ENCODE measurements at places on chromosomes 16 and 17. TPM values are rescaled to one million over a fixed set of nuclear protein-coding genes. Genes with fewer than 3 reads are reported as not detected.

TMIGD1 gene
- not detected for total RNA-seq

KRTAP1-4 gene
- total RNA-seq = not detected

CACNG3 gene
- not detected for total RNA-seq

GRCh38 chr16:8861563-8862308 lies 7.1 kb downstream of the CARHSP1 start:
- H3K27me3 ChIP-seq = no peaks in the 10 kb centered on the region
- peaks cover 10% of the 10 kb centered on the region for H3K36me3 ChIP-seq
- H3K4me3 ChIP-seq = no peak overlapping the region
- DNase-seq = no peak
- H3K4me1 ChIP-seq = peaks cover 41% of the 10 kb centered on the region

DNA sequence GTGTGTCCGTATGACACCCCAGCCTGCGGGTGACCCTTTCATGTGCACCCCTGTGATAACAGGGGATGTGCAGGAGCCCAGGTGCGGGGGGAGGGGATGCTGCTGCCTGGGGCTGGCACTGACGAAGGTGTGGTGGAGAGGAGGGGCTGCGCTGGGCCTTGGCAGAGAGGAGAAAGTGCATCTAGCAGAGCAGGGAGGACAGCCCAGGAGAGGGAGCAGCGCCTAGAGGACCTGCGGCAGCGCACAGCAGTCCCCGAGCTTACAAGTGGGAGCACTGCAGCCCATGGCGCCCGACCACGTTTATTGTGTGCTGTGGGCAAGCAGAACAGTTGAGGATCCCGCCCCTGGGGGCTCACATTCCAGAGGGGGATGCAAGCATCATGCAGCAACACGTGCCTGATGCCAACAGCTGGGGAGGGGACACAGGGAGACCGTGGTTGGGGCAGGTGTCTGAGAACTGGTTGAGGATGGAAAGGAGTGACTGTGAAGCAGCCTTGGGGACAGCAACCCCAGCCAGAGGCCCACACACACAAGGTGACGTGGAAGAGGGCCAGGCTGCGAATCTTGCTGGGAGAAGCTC lies 10.9 kb upstream of the SLC7A5 start:
- no peak overlapping the region for H3K27ac ChIP-seq
- no peaks in the 10 kb centered on the region for H3K4me1 ChIP-seq
- no peak overlapping the region for H3K4me3 ChIP-seq

- H3K36me3 ChIP-seq = no peaks in the 10 kb centered on the region
- H3K27me3 ChIP-seq = no peaks in the 10 kb centered on the region
- peak; percentile 62 for DNase-seq
Measured at GRCh38 chr17:47275245-47275984, 21.8 kb downstream of the ITGB3 start.

GRCh38 chr17:41665566-41666236 lies 23.0 kb upstream of the EIF1 start:
- DNase-seq = peak; percentile 23
- H3K4me1 ChIP-seq = peaks cover 14% of the 10 kb centered on the region
- H3K4me3 ChIP-seq = peak overlapping the region; percentile 76
- H3K27me3 ChIP-seq = no peaks in the 10 kb centered on the region

GRCh38 chr16:88739139-88739976 lies 33.1 kb downstream of the CTU2 start:
- DNase-seq = no peak
- no peaks in the 10 kb centered on the region for H3K27me3 ChIP-seq
- no peaks in the 10 kb centered on the region for H3K4me1 ChIP-seq

DNA sequence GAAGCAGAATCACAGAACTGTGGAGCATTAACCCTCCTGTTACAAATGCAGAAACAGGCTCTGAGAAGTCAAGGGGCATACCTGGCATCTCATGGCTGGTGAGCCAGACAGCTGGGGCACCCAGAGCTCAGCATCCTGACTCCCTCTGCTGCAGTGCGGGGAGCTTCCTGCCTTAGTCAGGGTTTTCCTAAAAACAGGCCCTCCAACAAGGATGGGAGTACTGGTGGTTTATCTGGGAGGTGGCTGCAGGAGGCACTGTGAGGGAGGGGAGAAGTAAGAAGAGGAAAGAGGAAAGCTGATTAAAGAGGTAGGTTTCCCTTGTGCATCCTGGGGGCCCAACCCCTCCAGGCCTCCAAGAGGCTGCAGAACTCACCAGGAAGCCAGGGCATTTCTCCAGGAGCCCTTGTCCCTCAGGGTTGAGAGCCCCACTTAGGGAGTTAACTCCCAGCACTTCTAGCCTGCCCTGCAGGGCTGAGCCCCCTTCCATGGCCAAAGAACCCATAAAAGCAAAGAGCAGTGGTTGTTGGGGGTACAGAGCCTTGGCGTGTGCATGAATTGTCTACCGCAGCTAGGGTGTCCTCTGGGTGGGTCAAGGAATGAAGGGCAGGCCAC lies 261.5 kb upstream of the RPL38 start:
- no peaks in the 10 kb centered on the region for H3K36me3 ChIP-seq
- DNase-seq = no peak
- no peaks in the 10 kb centered on the region for H3K27me3 ChIP-seq
- no peak overlapping the region for H3K27ac ChIP-seq

DNA sequence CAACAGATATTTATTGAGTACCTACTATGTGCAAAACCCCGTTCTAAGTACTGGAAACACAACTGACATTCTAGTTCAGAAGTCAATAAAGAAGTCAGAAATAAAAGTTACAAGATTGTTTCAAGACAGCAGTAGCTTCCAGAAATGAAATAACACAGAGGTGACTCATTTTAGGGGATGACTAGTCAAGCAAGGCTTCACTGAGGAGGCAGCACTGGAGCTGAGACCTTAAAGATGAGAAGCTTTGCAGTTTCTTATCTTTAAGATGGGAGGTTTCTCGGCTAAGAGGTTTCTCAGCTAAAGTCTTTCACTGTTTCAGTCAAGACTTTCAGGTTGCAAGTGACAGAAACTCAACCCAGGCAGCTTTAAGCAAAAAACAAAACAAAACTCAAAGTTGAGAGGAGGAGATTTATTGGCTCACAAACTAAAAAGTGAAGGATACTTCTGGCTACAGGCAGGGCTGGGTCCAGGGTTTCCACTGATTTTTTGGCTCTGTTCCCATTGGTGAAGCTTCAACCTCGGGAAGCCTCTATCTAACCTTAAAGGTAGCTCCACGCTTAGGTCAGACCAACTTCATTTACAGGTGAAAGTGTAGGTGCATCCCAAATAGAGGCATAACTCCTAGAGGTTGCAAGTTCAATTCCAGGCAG lies 7.4 kb upstream of the MMP2 start:
- no peaks in the 10 kb centered on the region for H3K27me3 ChIP-seq
- H3K4me3 ChIP-seq = no peak overlapping the region
- no peak for DNase-seq
- peak overlapping the region; percentile 69 for H3K27ac ChIP-seq

DNA sequence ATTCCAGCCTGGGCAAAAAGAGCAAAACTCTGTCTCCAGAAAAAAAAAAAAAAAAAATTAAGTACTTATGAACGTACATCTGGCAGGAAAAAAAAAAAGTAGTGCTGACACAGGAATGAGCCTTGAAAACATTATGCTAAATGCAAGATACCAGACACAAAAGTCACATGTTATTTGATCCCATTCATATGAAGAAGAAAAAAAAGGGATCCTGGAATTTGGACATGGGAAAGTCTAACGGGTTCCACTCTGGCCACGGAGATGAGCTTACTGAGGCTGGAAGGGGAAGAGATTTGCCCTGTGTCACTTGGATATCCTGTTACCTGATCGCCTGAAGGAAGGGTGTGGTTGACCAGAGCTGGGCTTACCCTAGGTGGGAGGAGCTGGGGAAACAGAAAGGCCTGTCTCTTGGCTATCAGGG lies 251.9 kb downstream of the PARN start:
- H3K4me1 ChIP-seq = no peaks in the 10 kb centered on the region
- no peak for DNase-seq
- no peaks in the 10 kb centered on the region for H3K27me3 ChIP-seq
- H3K36me3 ChIP-seq = no peaks in the 10 kb centered on the region
- H3K4me3 ChIP-seq = no peak overlapping the region
- H3K27ac ChIP-seq = no peak overlapping the region

DNA sequence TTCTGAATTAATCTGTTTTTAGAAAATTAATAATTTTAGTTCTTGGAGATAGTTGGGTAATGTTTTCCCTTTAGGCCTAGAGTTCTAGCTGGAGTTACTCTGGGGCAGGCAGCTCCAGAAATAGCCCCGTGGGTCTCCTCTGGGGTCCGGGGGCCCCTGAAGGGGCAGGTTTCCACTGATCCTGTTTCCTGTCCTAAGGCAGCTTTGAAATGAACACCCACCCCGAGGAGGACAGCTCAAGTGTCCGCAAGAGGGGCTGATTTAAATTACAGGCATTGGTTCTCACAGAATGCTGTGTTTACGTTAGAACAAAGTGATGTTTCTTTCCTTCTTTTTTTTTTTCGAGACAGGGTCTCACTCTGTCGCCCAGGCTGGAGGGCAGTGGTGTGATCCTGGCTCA lies 23.8 kb downstream of the EEF2K start:
- H3K27me3 ChIP-seq = no peaks in the 10 kb centered on the region
- peaks cover 23% of the 10 kb centered on the region for H3K36me3 ChIP-seq
- DNase-seq = no peak
- peaks cover 3% of the 10 kb centered on the region for H3K4me1 ChIP-seq

- H3K4me1 ChIP-seq = no peaks in the 10 kb centered on the region
- H3K27ac ChIP-seq = no peak overlapping the region
- H3K36me3 ChIP-seq = no peaks in the 10 kb centered on the region
- H3K27me3 ChIP-seq = no peaks in the 10 kb centered on the region
- H3K4me3 ChIP-seq = no peak overlapping the region
- DNase-seq = no peak
Measured at GRCh38 chr17:31416503-31416923, 25.0 kb downstream of the RAB11FIP4 start.

GRCh38 chr17:43856141-43856540 lies 9.2 kb downstream of the CD300LG start:
- H3K27ac ChIP-seq = no peak overlapping the region
- peaks cover 21% of the 10 kb centered on the region for H3K4me1 ChIP-seq
- no peak overlapping the region for H3K4me3 ChIP-seq
- DNase-seq = no peak
- no peaks in the 10 kb centered on the region for H3K27me3 ChIP-seq

DNA sequence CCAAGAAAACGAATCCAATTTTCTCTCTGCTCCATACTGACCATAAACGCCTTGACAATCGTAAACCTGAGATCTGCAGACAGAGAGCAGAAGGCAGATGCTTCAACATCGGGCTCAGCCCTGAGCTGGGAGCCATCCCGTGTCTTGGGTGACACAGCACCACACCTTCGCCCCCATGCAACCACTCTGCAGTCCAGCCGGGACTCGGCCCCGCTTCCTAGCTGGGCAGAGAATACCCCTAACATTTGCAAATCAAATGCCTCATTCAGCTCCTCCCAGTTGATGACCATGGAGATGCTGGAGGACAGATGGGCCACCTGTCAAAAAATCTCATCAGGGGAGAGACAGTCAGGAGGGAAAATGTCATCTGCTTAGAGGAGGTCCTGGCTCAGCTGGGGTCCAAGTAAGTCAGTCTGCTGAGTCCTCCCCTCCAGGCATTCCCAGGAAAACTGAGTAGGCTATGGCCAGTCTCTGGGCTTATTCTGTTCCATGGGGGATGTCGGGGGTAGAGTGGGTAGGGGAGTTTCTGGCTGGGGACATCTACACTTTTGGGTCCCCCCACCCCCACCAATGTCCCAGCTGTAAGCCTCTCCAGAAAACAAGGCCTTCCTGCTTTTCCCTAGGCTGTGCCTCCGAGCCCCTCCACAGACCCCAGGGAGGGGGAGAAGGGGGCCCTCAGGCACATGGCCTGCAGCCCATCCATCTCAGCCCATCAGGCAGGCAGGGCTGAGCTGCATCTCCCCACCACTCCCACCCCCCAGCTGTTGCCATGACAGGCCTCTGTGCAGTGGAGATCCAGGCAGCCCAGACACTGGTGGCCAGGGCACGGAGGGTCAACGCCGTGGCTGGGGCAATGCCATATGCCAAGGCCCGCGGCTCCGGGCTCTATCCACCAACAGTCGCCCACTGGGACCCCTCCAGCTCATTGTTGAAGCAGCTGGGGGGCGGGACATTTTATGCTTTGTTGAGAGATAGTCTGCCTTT lies 158.6 kb downstream of the AXIN2 start:
- H3K4me3 ChIP-seq = no peak overlapping the region
- no peak overlapping the region for H3K27ac ChIP-seq
- DNase-seq = no peak
- H3K27me3 ChIP-seq = no peaks in the 10 kb centered on the region
- no peaks in the 10 kb centered on the region for H3K36me3 ChIP-seq

DNA sequence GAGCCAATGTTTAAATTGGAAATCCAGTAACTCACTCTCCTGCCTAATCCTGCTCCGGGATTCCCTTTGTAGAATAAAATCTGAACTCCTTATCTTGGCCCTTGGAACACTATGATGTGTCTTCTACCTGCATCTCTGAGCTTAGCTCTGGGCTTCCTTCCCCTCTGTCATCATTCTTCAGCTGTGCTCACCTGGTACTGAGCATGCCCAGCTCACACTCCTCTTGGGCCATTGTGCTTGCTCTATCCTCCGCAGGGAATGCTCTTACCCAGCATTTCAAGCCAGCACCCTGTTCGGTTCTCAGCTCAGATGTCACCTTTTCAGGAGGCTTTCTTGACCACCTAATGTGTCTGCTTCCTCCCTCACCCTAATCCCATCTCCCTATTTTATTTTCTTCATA lies 112.7 kb downstream of the ARHGAP44 start:
- H3K27me3 ChIP-seq = no peaks in the 10 kb centered on the region
- H3K27ac ChIP-seq = no peak overlapping the region
- H3K4me3 ChIP-seq = no peak overlapping the region
- H3K36me3 ChIP-seq = peaks cover 3% of the 10 kb centered on the region

DNA sequence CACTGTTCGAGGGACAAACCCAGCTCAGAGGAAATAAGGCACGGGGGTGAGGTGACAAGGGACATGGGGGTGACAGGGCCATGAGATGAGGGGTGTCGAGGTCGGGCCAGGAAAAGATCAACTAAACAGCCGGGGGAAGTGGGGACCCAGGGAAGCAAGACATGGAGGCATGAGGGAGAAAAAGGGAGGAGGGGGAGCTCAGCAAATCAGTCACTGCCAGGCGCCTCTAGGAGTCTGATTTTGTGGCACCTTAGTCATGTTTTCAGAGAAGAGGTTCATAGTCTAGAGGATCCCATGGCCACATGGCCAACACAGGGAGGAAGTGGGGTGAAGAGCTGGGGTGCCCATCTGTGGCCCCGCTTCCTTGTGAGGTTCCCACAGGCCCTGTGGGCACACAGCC lies 814.5 kb downstream of the KCNJ18 start:
- no peaks in the 10 kb centered on the region for H3K27me3 ChIP-seq
- H3K4me3 ChIP-seq = no peak overlapping the region
- no peak for DNase-seq
- no peaks in the 10 kb centered on the region for H3K36me3 ChIP-seq

Data from thoracic aorta (tissue), 2 donors.